Stimulated activated CD4-positive, alpha-beta T cell treated with anti-CD3 and anti-CD28 coated beads, Interleukin-4, amount 100 ng/mL, for 4 hours (primary cell): ENCODE measurements at places on chromosomes 2 and 18.

- DNase-seq, result no peak
Measured at GRCh38 chr2:96727431-96727830, 12.4 kb downstream of the LMAN2L start.

DNA sequence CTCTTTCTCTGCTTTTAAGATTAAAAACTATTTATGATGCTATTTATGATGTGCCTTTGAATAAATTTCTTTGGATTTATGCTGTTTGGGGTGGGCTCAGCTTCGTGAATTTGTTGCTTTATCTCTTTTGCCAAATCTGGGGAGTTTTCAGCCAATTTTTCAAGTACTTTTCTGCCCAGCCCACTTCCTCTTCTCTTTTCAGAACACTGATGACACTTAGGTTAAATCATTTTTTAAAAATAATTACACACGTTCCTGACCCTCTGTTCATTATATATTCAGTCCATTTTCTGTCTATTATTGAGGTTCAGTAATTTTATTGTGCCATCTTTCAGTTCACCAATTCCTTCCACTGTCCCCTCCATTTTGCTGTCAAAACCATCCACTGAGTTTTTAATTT lies 14.8 kb upstream of the BCL2L11 start:
- no peak for DNase-seq

- DNase-seq, result no peak
Measured at GRCh38 chr2:97758131-97758705, 44.8 kb downstream of the ZAP70 start.

- no peak for DNase-seq
Measured at GRCh38 chr18:3456686-3457069, 6.7 kb downstream of the TGIF1 start.

DNA sequence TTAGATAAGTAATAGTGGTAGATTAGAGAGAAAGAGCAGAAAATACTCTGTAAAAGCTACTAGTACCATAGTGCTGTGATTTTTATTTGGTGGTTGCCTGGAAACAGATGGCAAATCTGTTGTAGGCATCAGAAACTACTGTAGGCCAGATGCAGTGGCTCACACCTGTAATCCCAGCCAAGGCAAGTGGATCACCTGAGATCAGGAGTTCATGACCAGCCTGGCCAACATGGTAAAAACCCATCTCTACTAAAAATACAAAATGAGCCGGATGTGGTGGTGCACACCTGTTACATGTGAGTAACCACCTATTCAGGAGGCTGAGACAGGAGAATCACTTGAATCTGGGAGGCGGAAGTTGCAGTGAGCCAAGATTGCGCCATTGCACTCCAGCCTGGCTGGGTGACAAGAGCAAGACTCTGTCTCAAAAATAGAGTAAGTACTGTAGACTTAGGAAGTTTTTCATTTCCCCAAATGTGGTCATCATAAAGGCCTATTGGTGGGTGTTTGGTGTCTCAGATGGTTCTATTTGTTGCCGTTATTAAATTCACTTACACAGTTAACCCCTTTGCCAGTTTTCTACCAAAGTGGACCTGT lies 79.6 kb downstream of the SPTBN1 start:
- DNase-seq, result no peak

- DNase-seq, result no peak
Measured at GRCh38 chr2:28802975-28803429, 7.6 kb upstream of the SPDYA start.

- DNase-seq, result no peak
Measured at GRCh38 chr2:39494784-39495251, 57.7 kb upstream of the MAP4K3 start.

- no peak for DNase-seq
Measured at GRCh38 chr2:129984426-129984825, 5.0 kb downstream of the RAB6C start.

DNA sequence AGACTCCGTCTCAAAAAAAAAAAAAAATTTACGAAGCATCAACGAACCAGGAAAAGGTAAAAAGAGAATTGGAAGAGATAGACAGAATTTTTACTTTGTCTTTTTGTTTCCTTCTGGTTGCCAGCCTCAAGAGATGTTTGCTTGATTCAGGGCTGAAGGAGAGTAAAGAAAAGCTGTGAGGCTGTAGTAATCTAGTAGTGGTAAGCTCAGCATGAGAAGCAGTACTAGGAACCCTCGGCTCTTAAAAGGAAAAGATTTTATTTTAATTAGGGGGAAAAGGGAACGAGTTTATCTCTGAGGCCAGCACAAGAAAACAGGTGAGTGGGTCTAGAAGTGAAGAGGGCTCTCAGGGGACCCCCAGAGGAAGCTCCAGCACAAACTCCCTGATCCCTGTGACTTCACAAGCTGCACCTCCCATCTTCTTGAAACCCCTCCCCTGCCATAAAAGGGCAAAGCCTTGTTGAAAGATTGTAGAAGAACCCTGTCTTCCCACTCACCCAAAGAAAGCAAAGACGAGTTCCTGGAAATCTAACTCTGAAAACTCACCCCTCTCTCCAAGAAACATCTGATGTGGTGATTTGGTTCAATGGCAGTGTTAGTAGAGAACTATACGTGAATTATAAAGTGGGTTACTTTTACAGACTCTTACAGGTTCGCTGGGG lies 8.6 kb downstream of the RBMS1 start:
- peak; percentile 25 for DNase-seq

DNA sequence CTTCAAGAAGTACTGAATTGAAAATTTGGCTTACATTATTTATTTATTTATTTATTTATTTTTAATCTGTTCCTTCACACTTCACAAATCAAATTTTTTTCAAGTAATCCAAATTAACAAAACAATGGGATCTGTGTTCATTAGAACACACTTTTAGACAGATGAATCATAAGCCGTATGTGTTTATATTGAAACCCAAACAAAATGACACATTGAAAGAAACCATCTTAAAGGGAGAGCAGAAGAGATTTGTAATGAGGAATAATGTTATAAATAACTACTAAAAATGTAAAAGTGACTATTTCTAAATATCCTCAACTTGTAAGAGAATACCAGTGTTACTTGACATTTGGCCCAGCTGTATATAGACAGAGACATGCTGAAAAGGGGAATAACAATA lies 991.0 kb upstream of the CHAC2 start:
- DNase-seq, result no peak

DNA sequence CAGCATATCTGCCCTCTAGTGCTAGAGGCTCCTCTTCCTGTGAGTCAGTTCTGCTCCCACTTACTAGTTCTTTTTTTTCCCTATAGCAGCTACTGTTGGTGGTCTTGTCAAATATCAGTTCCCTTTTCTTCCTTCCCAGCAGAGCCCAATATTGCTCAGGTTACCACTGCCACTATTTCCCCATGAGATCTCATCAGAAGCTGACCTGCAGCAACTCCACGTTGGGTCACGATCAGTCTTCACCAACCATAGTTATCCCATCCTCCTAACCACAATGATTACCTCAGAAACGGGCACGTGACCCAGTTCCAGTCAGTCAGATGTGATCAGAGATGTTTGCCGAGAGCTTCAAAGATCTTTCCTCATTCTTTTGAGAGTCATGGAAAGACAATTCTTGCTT lies 59.7 kb upstream of the CAPN13 start:
- DNase-seq, result no peak

- DNase-seq, result no peak
Measured at GRCh38 chr2:5674026-5674340, 18.2 kb upstream of the SOX11 start.

DNA sequence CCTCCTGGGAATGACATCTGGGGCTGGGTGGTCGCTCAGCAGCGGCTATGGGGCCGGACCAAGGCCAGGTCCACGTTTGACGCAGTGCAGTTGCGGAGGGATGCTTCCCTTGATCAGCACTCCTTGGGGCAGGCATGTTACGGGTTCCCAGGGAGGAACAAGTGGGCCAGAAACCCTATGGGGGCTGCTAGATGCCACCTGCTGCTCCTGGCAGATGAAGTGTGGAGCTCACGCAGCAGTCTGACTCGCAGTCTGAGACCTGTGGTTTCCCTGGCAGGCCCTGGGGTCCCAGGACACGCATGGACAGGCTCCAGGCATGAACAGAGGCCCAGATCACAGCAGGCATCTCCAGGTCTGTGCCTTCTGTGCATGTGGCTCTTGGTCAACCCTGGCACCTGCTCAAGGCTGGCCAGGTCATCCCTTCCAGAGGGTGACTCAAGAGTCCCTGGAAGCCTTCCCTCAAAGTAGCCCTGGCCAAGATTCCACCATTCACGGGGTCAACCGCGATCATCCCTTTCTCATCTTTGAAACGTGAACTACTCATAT lies 20.0 kb downstream of the KCNF1 start:
- no peak for DNase-seq

- no peak for DNase-seq
Measured at GRCh38 chr2:108586116-108586515, 51.8 kb downstream of the LIMS1 start.

GRCh38 chr2:226977775-226978190 lies 141.9 kb downstream of the RHBDD1 start:
- no peak for DNase-seq

- peak; percentile 62 for DNase-seq
Measured at GRCh38 chr2:127025359-127026166, 81.4 kb downstream of the BIN1 start.

- no peak for DNase-seq
Measured at GRCh38 chr2:238378230-238379095, 48.3 kb upstream of the ASB1 start.

GRCh38 chr18:21110713-21111345 lies 784 bp downstream of the ROCK1 start:
- DNase-seq, result peak; percentile 53

GRCh38 chr2:111687911-111688310 lies 196.1 kb downstream of the ANAPC1 start:
- DNase-seq, result no peak

- DNase-seq, result no peak
Measured at GRCh38 chr2:26633351-26633945, 7.7 kb downstream of the CIB4 start.

DNA sequence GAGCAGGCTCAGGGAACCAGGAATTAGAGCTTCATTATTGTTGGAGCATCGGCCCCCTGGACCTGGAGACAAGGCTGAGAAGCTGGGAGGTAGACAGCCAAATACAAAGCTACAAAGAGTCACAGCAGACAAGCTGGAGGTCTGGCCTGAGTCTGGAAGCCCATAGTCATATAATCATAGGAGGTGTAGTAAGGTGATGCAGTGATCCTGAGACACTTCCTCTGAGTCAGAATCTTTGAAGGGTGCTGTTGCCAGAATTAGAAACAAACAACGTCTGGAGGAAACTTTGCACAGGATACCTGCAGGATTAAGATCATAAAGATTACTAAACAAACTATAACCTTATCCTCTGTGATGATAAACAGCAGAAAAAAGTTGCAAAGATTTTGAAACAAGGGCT lies 213.8 kb downstream of the DSC3 start:
- DNase-seq, result no peak

DNA sequence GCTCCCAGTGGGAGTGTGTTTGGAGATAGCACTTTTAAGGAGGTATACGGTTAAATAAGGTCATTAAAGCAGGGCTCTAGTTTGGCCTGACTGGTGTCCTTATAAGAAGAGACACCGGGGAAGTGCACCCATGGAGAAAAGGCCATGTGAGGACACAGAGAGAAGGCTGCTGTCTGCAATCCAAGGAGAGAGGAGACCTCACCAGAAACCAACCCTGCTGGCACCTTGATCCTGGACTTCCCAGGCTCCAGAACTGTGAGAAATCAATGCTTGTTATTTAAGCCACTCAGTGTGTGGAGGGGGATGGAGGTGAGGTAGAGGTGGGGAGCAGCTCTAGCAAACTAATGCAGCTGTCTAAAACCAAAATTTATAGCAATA lies 62.0 kb downstream of the RPL31 start:
- no peak for DNase-seq

DNA sequence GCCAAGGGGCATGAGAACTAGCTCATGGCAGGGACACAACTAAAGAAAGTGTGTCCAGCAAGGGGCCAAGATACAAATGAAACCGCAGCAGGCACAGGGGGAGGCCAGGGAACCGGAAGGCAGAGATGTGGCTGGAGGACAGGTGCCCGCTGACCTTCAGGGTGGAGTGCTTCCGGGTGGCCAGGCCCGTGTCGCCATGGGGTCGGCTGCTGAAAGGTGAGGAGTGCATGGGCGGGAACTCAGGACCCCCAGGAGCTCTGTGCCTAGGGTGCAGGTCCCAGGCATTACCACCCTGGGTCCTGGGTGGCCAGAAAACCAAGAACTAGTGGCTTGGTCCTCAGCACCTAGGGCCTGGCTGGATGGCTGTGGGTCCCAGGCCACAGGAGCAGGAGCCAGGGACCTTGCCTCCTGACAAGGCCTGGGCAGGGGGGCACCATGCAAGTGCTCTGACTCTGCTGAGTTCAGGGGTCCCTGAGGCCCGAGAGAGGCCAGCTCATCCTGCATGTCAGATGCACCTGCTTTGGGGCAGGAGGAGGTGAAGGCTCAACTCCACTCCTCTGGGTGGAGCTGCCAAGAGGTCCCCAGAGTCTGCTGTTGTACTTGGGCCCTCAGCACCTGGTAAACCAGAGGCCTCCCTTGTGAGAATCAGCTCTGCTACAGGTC lies 50.9 kb downstream of the CENPO start:
- no peak for DNase-seq

- no peak for DNase-seq
Measured at GRCh38 chr2:17083902-17084301, 418.3 kb upstream of the CYRIA start.

GRCh38 chr18:73688161-73688560 lies 459.5 kb downstream of the FBXO15 start:
- no peak for DNase-seq

DNA sequence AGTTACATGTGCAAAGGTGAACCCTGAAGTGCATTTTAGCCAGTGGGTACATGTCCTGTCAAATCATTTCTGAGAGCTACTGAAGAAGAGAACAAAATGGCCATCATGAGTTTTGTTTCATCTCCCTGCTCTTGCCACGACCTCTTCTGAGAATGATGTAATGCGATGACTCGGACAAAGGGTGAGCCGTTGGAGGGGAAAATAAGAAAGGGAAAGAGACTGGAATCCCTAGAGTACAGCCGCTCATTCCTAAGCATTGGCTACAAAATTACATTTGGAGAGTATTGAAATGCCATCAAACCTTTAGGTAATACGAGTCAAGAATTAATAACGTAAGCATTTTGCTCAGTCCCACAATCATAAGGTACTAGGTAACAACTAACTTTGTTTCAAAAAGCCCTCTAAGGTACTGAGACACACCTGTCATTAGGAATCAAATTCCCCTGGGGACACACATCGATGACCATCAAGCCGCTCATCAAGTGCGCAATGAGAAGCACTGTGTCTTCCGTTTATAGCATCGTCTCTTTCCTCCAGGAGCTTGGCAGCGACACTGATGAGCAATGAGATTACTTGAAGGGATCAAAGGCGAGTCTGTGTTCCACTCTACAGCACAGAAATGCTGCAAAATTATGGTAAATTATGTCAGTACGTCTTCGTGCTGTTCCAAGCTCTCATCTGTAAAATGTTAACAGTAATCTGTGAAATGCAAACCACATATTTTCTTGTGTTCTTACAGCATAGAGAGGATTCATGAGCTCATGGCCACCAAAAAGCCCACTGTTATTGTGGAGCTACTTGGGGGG lies 97.3 kb upstream of the PIEZO2 start:
- DNase-seq, result no peak

GRCh38 chr2:235347691-235348090 lies 146.2 kb upstream of the AGAP1 start:
- DNase-seq, result no peak
